GM13976 (cell line): ENCODE measurements at places on chromosomes 7 and 10.

- DNase-seq: no peak
Observed at GRCh38 chr10:47176903-47177868, 122.8 kb upstream of the GDF10 start.

- DNase-seq: peak; percentile 5
Observed at GRCh38 chr10:64733980-64734379, 1212.8 kb downstream of the REEP3 start.

DNA sequence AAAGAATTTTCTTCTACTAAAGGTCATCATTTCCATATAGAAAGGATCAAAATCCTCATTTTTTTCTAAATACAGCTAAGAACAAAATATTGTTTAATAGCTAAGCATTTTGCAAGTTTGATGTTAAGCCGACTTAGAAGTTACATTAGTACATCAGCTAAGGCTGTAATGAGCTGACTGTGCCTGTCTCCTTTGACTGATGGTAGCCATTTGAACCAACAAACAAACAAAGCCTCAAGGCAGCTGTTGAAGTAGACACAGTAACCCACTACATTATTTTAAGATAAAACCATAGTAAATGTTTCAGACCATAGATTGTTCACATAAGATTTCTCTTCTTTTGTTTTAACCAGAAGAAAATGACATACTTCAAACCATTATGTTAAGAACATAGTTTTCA, 210.9 kb upstream of the VSTM2A start:
- DNase-seq: no peak

- no peak for DNase-seq
Observed at GRCh38 chr7:107857541-107857912, 33.5 kb upstream of the DLD start.

GRCh38 chr7:2143981-2144595, 88.7 kb downstream of the MAD1L1 start:
- DNase-seq: no peak

DNA sequence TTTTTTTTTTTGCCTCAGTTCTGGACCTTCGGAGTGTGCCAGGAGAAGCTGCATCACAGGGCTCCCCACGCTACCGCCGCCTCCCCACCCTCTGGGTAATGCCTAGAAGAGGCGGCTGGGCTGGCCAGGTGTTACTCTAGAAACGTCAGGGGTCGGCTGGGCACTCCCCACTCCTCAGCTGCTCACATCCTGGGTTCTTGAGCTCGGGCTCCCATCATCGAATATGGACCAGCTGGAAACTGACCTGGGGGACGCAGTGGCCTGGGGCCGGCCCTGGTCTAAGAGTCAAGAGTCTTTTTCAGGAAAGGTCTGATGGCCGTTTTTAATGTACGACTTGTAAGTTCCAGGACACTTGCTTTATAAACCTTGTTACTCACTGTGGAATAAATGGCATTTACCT, 326.5 kb downstream of the WDR37 start:
- DNase-seq: no peak

DNA sequence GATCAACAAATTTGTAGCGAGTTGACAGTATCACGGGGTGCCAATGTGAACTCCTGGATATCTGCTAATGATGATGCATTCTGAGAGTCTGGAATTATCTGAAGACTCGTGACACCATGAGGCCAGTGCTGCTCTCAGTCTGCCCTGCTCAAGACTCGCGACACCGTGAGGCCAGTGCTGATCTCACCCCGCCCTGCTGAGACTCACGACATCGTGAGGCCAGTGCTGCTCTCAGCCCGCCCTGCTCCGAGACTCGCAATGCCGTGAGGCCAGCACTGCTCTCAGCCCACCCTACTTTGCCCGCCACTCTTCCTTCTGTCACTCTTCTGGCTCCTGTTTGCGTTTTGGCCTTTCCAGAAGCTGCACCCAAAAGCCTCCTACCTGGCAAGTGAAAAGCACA, 411.8 kb downstream of the PTPRN2 start:
- DNase-seq: no peak

- no peak for DNase-seq
Observed at GRCh38 chr7:96248405-96248804, 73.5 kb downstream of the SLC25A13 start.

DNA sequence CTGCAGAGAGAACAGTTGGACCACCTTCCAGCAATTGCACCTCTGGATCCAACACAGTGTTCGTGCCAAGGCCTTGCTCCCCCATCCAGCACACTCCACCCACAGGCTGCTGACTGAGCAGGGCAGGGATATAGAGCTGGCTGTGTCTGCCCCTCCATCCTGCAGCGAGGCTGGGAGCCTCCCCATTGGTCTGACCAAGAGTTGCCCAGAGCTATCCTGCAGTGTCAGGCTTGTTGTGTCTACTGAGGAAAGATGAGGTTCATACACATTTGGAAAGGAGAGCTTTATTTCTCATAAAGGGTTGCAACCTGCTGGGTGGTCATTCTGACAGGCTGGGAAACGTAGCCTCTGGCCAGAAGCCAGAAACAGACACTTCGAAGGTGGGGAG, 27.1 kb downstream of the PRF1 start:
- DNase-seq: no peak

DNA sequence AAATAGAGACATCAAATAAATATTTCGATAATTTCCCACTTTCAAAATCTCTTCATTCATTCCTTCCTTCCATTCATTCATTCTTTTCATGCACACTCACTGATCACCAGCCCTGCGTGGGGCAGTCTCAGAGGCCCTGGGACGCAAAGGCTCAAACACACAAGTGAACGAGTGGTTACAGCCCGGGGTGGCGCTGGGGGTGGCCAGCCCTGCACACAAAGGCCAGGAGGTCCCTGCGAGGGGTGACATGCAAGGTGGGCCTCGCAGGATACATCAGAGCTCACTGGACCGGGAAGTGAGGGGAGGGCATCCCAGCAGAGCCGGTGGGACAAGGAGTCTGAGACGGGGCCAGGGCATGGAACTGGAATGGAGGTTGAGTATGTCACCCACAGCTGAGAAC, 29.9 kb upstream of the TTYH3 start:
- DNase-seq: no peak

GRCh38 chr7:93219868-93220267, 6.4 kb downstream of the HEPACAM2 start:
- no peak for DNase-seq

GRCh38 chr7:131932271-131932670, 375.8 kb upstream of the PODXL start:
- DNase-seq: no peak

- peak; percentile 40 for DNase-seq
Observed at GRCh38 chr7:3068530-3068929, 24.9 kb upstream of the CARD11 start.

GRCh38 chr7:128076796-128077271, 45.6 kb upstream of the LRRC4 start:
- no peak for DNase-seq

DNA sequence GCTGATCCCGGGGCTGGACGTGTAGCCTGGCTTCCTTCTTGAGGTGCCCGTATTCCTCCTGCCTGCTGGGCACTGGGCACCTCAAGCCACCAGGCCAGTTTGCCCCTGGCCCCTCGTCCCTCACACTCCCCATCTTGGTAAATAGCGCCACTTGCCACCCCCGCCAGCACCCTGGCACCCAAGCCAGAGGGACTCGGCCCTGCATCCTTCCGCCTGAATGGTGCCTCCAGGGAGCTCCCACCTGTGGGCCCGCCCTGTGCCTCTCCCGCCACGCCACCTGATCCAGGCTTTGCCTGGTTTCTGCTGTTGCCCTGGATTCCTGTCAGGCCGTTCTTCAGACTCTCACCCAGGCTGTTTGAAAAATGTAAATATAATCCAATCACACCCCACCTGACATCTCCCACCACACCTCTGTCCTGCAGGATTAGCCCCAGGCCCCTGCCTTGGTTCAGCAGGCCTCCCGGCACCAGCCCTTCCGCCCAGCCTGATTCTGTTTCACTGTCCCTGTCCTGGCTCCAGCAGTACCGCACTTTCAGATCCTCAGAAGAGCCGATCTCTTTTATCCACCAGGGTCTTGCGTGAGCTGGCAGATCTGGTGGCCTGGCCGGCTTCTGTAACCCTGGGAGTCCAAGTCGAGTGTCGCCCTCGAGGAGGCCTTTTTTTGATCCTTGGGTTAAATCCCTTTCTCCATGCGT, 33.8 kb downstream of the WIPI2 start:
- DNase-seq: no peak

DNA sequence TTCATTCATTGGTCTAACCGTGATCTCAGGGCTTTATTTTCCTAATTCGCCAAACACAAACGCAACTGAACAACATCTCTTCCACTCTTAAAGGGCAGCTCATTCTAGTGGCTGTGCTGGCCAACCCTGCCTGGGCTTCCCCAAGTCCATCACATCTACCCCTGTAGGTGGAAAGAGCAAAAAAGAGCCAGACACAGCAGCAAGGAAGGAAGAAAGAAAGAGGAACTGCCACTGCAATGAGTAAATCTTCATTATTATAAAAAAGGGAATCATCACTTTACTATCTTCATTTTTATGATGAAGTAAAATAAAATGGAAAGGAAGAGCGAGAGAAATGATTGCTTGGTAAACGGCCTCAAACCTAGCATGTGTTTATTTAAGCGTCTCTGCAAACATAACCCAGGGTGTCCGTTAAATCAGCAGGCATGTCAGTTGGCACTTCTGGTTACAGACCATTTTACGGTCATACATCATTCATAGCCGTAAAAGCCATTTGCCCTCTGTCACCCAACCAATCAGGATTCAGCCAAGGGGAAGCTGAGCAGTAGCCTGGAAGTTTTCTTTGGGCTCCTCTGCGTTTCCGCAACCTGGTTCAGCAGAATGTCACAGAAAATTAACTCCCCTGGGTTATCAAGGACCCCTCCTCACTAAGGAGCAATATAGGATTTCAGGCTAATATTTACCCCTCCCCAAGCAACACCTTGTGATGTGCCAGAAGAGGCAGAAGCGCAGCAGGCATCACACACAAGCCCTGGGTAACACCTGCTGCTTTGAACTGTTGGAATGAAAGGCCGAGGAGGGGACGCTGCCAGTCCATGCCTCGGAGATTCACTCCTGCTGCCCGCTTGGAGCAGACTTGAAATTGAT, 234.0 kb downstream of the SNX10 start:
- DNase-seq: no peak

DNA sequence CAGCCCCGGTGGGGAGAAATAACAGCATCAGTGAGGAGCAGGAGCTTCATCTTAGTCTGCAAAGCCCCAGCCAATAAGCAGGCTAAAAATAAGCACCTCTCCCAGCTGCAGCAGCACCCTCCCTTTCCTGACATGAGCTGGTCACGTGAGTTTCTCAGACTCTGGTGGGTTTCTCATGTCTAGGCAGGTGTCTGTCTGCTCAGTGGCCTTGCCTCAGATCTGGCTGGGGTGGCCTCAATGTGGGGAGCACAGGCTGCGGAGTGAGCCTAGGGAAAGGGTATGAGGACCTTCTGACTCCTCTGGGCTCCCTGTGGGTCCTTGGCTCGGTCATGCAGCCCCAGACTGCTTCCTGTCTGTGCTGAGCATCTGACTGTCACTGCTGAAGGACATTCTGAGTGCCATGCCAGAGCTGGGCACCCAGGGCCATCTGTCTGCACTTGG, 81.6 kb upstream of the LRRC4 start:
- DNase-seq: no peak

- no peak for DNase-seq
Observed at GRCh38 chr7:157554393-157555238, 217.8 kb downstream of the DNAJB6 start.

DNA sequence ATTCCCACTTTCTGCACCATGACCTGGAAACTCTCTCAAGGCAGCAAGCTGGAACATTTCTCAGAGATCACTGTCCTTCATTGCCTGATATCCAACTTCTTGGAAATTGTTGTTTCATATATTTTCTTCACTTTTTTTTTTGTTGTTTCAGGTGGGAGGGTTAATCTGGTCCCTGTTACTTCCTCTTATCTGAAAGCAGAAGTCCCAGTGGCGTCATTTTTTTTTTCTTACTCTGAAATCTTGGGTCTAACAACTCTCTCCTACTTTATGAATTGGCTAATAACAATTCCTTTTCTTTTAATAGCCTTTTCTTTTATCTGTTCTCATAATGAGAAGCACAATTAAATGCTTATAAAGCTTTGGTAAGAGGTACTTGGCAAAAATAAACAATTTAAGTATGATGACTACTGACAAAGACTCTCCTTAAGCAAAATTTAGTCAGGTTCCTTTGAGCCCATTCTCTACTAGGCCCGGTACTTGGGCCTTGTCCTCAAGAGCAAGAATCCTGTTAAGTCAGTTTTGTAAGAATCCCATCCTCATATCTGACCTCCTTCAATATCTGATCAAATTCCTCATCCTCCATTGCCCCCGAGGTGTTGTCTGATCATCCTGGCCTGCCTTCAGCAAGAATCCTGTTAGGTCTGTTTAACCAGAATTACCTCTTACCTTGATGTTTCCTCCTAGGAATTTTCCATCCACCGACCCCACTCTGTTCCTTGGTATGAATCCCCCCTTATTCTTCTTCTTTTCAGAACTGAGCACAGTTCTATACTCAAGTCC, 11.5 kb upstream of the CC2D2B start:
- DNase-seq: no peak

- no peak for DNase-seq
Observed at GRCh38 chr7:44142028-44142427, 896 bp upstream of the MYL7 start.

- DNase-seq: no peak
Observed at GRCh38 chr10:122210481-122211265, 60.4 kb upstream of the BTBD16 start.

GRCh38 chr10:110535958-110536891, 31.3 kb upstream of the SMC3 start:
- peak; percentile 65 for DNase-seq

DNA sequence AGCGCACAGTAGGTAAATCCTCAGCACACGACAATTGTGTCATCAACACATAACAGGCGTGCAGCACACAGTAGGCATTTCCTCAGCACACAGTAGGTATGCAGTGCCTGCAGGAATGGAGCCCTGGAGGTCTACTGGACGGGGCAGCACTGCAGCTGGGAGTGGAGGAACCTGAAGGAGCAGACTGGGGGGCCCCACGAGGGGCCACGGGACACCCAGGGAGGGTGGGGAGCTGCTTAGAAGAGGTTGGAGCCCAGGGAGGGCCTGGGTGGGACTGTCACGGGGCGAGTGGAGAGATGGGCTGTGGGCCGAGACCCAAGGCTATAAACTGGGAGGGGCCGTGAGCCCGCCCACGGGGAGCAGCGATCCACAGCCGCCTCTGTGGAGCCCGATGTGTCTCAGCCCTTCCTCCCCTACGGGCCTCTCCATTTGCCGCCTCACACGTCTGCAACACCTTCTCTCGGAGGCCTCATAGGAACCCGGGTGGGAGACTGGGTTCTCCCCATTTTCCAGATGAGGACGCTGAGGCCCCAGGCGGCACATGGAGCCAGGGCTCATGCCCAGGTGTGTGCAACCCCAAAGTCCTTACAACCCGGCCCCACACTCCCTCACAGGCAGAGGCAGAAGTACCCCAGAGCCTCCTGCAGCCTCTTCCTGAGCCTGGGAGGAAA, 101.5 kb downstream of the MICALL2 start:
- DNase-seq: peak; percentile 47
